NCI-H524 (cell line): ENCODE measurements at places on chromosomes 3 and 15.

DNA sequence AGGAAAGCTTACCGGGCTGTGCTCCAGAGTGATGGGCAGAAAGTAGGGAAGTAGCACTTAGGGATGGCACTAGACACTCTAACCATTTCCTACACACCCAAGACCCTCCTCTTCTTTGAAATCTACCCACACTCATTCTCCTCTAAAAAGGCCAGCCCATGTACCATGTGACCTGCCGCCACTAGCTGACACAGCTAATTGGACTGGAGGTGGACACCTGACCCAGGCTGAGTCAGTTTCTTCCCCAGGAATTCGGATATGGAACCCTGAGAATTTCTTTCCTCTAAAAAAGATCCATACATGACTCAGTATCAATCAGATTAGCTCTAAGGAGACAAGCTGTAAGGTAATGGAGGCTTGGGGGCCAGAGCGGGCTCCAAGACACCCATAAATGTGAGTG, 60.1 kb downstream of the DCLK3 start:
- no peak for DNase-seq

GRCh38 chr15:86773736-86774135, 694.1 kb downstream of the AGBL1 start:
- peak; percentile 89 for DNase-seq

- DNase-seq: peak; percentile 59
These were observed 26.8 kb upstream of the RPL29 start for GRCh38 chr3:52022323-52023100.

DNA sequence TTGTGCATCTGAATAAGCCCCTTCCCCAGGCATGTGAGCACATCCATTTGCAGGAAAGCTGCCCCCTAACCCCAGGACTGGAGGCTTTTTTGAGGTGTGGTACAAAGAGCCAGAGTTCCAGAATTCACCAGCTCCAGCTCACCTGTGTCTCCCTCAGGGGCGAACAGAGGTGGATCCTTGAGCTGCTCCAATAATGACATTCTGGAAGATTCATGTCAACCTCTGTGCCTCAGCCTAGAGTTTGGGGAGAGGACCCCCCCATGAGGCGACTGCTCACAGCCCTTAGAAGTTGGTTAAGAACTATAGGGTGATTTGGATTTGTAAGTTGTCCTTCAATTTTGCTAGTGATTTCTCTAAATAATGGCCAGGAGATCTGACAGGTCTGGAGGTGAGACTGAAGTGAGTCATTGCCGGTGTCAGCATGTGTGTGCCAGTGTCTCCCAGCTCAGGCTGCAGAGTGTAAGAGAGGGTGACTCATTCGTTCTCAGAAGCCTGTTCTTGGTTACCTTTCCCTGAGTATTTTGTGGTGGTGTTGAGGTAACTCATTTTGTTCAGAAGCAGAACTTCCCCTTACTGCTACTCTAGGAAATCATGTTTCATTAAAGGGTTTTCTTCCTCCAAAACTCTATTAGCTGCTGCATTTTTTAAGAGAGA, 136.9 kb upstream of the TOPAZ1 start:
- DNase-seq: no peak

DNA sequence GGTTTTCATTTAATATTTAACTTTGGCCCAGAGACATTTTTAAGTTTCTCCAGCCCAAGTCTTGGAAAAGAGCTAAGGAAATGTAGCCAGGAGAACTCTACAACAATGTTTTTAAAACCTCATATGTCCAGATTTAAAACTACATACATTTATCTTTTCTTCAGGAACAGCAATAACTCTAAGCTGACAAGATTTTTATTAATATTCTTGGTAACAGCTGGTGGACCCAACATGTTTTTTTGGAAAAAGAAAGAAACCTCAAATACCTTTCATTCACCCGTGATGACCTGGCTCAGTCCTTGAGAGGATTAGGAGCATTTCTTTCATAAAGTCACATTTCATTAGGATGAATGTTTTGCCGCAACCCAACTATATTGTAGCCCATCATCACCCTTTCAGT, 50.4 kb upstream of the CMSS1 start:
- DNase-seq: no peak

DNA sequence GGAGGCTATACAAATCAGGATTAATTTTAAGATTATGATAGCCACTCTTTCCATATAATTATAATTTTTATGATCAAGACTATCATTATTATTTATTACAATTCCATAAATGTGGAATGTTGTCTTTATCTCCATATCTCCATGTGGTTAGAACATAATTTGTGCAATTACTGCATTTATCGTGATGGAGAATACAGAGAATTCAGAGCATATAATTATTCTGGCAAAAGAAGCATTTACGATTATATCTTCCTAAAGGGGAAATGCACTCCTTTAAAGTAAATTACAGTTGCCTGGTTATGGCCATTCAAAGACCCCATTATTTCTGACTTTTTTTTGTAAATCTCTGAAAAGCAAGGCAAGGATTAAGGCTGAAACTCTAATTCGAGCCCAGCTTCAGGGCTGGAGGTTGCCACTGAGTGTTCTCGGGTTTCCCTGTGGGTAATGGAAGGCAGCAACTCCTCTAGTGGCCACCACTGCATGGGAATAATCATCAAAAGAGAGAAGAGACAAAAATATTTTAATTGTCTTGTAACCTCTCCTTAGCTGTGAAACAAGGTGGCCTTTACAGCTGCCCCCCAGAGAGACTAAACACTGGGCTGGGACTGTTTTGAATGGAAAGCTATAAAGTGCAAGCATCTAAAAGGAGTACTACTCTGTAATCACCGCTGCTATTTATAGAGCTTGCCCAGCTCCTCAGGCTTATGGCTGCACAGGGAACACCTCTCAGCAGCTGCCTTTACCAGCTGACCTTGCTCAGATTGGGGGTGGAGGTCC, 59.8 kb upstream of the PRTG start:
- peak; percentile 22 for DNase-seq

- DNase-seq: no peak
These were observed 61.9 kb downstream of the MDFIC2 start for GRCh38 chr3:70250492-70250891.

- peak; percentile 51 for DNase-seq
These were observed 20.5 kb downstream of the SLC35A5 start for GRCh38 chr3:112582244-112582874.

DNA sequence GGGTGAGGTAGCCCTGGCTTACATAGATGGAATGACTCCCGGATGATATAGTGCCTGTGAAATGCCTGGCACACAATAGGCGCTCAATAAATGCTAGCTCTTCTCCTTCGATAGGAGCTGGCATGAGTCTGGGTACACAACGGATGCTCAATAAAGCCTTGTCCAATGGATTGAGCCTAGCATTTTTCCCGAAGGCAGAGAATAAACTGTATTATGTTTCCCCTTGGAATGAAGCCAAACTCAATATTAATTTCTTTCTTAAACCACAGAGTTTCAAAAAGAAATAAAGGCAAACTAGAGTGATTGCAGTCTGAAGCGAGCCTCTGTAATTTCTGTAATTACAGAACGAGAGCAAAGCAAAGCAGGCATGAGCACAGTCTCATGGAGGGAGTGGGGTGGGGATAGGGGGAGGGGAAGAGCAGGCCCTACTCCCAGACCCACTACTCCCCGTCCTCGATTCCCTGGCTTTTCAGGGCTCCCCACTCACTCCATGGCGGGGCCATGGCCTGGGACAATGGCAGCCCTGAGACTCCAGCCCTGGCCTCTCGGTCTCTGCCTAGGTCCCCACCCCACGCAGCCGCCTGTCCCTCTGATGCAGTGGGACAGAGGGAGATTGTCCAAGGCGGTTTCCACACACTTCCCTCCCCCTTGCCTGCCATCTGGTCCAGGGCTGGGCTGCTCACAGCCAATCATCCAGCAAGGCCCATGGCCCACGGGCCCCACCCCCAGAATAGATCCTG, 18.0 kb downstream of the SLC6A1 start:
- no peak for DNase-seq

- no peak for DNase-seq
These were observed 9.7 kb upstream of the NMNAT3 start for GRCh38 chr3:139687431-139687830.

DNA sequence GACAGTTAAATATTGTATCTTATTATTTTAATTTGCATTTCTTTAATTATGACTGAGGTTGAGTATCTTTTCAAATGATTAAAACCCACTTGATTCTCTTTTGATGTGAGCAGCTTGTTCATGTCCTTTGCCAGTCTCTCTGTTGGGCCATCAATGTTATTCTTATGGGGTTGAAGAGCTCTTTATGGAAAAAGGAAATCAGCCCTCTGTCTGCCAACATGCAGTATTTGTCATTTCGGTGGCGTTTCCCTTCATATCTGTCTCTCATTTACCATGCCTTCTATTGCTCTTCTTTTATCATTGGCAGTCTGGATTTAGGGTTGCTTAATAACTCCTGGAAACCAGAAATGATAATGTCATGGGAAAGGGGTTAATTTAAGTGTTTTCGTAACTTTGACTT, 340.7 kb upstream of the DNAJC19 start:
- DNase-seq: no peak

- DNase-seq: no peak
These were observed 38.2 kb downstream of the MAGI1 start for GRCh38 chr3:66000506-66000905.

GRCh38 chr3:194575484-194576210, 57.6 kb downstream of the TMEM44 start:
- DNase-seq: no peak
